ENCODE measurements at places on chromosomes 6 and 20.

GRCh38 chr6:159467473-159468041 is 225.5 kb downstream of the SOD2 start:
- no peak overlapping the region for H3K27ac ChIP-seq
- H3K4me1 ChIP-seq, result no peaks in the 10 kb centered on the region
- no peaks in the 10 kb centered on the region for H3K27me3 ChIP-seq

GRCh38 chr6:80210618-80211017 is 104.1 kb downstream of the BCKDHB start:
- H3K36me3 ChIP-seq, result no peaks in the 10 kb centered on the region
- H3K4me3 ChIP-seq, result no peak overlapping the region
- H3K27ac ChIP-seq, result no peak overlapping the region
- DNase-seq, result no peak
- no peaks in the 10 kb centered on the region for H3K4me1 ChIP-seq

DNA sequence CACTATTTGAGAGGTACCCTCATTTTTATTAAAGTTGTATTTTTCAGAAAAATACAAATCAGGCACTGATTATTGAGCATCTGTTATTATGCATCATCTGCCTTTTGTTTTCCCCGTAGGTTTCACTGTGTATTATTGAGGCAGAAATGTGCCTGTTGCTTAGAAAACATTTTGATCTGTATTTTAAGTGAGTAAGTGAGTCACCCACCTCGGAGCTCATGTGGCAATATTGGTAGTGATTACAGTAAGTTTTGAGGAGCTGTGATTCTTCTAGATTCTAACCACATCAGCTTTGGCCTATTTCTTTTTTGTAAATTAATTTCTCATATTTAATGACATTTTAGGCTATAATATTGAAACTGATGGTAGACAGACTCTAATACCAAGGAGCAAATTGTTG is 59.6 kb upstream of the LAMP5 start:
- H3K4me3 ChIP-seq, result no peak overlapping the region
- no peaks in the 10 kb centered on the region for H3K27me3 ChIP-seq
- no peaks in the 10 kb centered on the region for H3K4me1 ChIP-seq
- no peak for DNase-seq
- no peaks in the 10 kb centered on the region for H3K36me3 ChIP-seq

DNA sequence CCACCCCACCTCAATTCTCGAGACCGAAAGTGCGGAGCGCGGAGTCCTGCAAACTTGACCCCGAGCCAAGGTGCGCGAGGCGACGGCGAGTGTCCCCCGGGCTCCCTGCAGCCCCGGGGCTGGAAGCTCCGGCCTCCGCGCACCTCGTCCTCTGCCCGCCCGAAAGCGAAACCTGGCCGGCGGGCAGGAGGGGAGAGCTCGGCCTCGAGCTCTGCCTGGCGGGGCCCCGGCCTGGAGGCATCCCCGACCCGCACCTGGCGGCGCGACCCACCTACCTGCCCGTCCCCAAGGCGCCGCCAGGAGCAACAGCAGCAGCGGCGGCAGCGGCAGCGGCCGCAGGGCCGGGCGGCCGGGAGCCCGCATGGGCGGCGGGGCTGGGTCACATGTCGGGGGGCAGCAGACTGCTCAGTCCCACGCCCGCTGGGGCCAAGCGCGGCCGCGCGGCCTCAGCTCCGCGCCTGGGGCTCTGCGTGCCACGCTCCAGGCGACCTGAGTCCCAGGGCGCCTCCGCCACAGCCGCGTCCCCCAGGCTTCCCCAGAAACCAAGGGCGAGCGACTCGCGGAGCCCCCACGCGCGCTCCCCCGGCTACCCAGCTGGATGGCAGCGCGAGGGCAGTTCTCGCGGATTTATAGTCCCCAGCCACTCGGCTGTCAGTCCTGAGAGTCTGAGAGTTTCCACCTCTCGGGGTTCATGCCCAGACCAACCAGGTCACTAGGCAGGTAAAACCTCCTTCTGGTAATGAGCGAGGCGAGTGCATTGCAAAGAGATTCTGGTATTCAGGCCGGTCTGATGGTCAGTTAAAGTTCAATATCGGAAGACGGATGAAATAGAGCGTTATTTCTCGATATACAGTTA is at the start of gene IL20RA:
TSS of gene IL20RA (minus strand) at position 600 of the 856 bp plus-strand sequence. CDS start at position 363, 237 bp downstream.
- DNase-seq, result no peak
- H3K27ac ChIP-seq, result peak within 1 kb of the TSS; percentile 85
- peak within 1 kb of the TSS; percentile 95 for H3K4me3 ChIP-seq
- no peaks in the 10 kb centered on the region for H3K27me3 ChIP-seq
- H3K36me3 ChIP-seq, result no peaks in the 10 kb centered on the region
- H3K4me1 ChIP-seq, result no peaks in the 10 kb centered on the region

- H3K27ac ChIP-seq, result no peak overlapping the region
- no peaks in the 10 kb centered on the region for H3K36me3 ChIP-seq
Measured at GRCh38 chr6:161374971-161375873, 101.4 kb upstream of the AGPAT4 start.

GRCh38 chr20:41316602-41317545 is 657 bp downstream of the ZHX3 start:
- no peaks in the 10 kb centered on the region for H3K36me3 ChIP-seq
- peaks cover 10% of the 10 kb centered on the region for H3K4me1 ChIP-seq
- no peaks in the 10 kb centered on the region for H3K27me3 ChIP-seq
- peak overlapping the region; percentile 94 for H3K4me3 ChIP-seq

DNA sequence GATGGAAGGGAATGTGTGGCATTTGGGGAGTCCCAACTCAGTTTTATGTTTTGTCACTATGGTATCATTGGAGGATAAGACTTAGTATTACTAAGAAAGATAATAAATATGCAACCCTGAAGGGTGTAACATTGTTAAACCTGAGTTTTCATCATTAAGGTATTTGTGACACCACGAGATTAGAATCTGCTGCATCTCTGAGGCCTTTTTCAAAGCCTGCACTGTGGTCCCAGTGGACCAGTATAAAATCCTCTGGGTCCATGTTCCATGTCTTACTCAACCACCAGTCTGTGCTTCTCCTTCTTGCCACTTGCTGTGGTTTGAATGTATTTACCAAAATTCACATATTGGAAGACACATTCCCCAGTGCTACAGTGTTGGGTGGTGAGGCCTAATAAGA is 130.6 kb downstream of the TBX18 start:
- DNase-seq, result no peak
- H3K36me3 ChIP-seq, result no peaks in the 10 kb centered on the region
- H3K27me3 ChIP-seq, result no peaks in the 10 kb centered on the region
- no peak overlapping the region for H3K4me3 ChIP-seq
- no peaks in the 10 kb centered on the region for H3K4me1 ChIP-seq

GRCh38 chr6:118826096-118826495 is 67.9 kb upstream of the ASF1A start:
- no peak for DNase-seq
- no peaks in the 10 kb centered on the region for H3K27me3 ChIP-seq
- H3K27ac ChIP-seq, result no peak overlapping the region
- peaks cover 5% of the 10 kb centered on the region for H3K36me3 ChIP-seq
- no peaks in the 10 kb centered on the region for H3K4me1 ChIP-seq

DNA sequence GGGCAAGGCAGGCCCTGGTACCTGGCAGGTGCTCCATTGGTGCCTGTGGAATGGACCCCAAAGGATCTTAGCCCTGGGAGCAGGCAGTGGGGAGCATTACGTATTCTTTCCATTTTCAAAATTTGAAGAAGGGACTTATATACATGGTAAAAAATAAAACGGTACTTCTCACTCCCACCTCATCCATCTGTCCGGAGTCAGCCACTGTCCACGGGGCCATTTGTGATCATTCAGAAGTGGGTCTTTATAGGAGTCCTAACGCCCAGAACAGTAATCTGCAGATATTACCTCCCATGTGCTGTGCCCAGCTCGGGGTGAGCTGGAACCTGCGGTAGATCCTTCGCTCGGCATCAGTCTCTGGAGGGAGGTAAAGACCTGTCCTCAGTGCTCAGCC is 110.4 kb downstream of the SYCP2 start:
- H3K27me3 ChIP-seq, result no peaks in the 10 kb centered on the region
- no peak for DNase-seq
- H3K36me3 ChIP-seq, result no peaks in the 10 kb centered on the region
- no peak overlapping the region for H3K27ac ChIP-seq

GRCh38 chr6:4794140-4794707 is 18.0 kb downstream of the CDYL start:
- no peaks in the 10 kb centered on the region for H3K36me3 ChIP-seq
- peaks cover 25% of the 10 kb centered on the region for H3K4me1 ChIP-seq
- no peak overlapping the region for H3K27ac ChIP-seq
- no peak overlapping the region for H3K4me3 ChIP-seq

DNA sequence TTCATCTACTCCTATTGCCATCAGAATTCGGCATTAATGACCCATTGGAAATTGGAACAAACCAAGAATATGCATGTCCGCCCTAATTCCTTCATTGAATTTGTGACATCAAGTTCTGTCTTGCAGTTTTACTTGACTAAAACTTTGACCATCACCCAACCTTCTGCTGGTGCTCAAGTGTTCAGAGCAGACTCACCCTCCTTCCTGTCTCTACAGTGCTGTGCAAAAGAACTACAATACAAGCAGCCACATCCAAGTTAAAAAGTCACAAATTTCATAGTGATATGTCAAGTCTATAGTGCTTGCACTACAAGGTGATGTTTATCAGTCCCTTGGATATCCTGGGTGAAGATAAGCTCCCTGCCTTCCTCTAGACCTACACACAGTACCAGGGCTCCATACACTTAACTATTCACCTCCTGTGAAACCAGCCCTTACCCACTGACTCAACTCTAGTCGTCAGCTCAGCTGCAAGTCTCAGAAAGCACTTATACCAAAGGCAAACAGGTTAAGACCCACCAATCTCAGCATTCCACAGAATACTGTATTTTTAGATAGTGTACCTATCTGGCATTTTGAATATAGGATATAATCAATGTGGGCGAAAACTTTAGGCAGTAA is 23.6 kb downstream of the SNX5 start:
- H3K4me1 ChIP-seq, result no peaks in the 10 kb centered on the region
- H3K27me3 ChIP-seq, result no peaks in the 10 kb centered on the region
- peaks cover 59% of the 10 kb centered on the region for H3K36me3 ChIP-seq
- H3K4me3 ChIP-seq, result no peak overlapping the region
- DNase-seq, result no peak

GRCh38 chr6:167551628-167552257 is 226.9 kb downstream of the TTLL2 start:
- no peak for DNase-seq
- peaks cover 8% of the 10 kb centered on the region for H3K4me1 ChIP-seq
- H3K36me3 ChIP-seq, result no peaks in the 10 kb centered on the region
- no peaks in the 10 kb centered on the region for H3K27me3 ChIP-seq

GRCh38 chr20:62553136-62553837 is 77.5 kb upstream of the GATA5 start:
- no peak overlapping the region for H3K27ac ChIP-seq
- H3K36me3 ChIP-seq, result no peaks in the 10 kb centered on the region
- H3K4me3 ChIP-seq, result no peak overlapping the region
- no peak for DNase-seq

- no peak overlapping the region for H3K27ac ChIP-seq
- no peak overlapping the region for H3K4me3 ChIP-seq
Measured at GRCh38 chr6:154792761-154793160, 59.5 kb downstream of the SCAF8 start.

- H3K4me1 ChIP-seq, result no peaks in the 10 kb centered on the region
- H3K4me3 ChIP-seq, result no peak overlapping the region
- H3K27me3 ChIP-seq, result no peaks in the 10 kb centered on the region
- no peaks in the 10 kb centered on the region for H3K36me3 ChIP-seq
Measured at GRCh38 chr20:43583982-43584432, 6.7 kb upstream of the IFT52 start.

DNA sequence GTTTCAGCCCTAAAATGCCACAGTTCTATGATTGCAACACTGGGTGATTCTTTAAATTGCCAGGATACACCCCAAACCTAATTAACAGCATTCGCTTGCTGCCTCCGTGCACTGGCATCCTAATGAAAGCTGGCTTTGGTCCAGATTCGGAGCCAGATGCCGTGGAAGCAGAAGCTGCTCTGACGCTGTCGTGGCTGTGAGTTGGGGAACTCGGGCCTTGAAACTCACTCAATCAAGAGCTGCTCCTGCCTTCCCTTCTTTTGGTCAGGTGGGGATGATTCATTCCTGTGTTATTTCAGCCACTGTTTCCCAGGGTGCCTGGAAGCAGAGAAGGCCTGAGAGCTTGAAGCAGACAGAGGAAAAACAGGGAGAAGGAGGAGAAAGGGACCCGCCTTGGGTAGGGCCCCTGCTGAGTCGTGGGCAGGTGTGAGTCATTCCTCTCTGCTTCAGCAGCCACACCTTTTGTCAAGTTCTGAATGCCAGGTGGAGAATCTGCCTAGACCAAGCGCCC is 36.2 kb upstream of the DSP start:
- peaks cover 9% of the 10 kb centered on the region for H3K4me1 ChIP-seq
- DNase-seq, result no peak
- no peaks in the 10 kb centered on the region for H3K36me3 ChIP-seq
- peak overlapping the region; percentile 85 for H3K27ac ChIP-seq
